ENCODE measurements at places on chromosomes 13 and 19.

DNA sequence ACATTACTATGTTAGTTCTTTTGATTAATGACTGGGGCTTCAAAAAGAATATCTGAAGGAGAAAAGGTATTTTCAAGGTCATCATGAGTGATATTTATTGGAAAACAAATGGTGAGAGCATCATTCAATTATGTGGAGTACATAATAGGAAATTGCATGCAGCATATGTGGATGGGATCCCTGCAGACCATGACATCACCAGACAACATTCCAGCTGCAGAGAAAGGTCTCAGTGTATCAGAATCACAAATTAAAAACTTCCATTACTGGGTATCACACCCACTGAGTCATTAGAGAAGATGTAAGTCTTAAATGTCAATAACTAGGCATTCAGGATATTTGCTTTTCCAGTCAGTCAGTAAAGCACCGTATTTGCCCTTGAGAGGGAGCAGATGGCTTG, 574.4 kb upstream of the SLC10A2 start:
- no peak for DNase-seq

- DNase-seq = peak; percentile 23
Observed at GRCh38 chr19:44767295-44768180, 10.2 kb upstream of the CBLC start.

DNA sequence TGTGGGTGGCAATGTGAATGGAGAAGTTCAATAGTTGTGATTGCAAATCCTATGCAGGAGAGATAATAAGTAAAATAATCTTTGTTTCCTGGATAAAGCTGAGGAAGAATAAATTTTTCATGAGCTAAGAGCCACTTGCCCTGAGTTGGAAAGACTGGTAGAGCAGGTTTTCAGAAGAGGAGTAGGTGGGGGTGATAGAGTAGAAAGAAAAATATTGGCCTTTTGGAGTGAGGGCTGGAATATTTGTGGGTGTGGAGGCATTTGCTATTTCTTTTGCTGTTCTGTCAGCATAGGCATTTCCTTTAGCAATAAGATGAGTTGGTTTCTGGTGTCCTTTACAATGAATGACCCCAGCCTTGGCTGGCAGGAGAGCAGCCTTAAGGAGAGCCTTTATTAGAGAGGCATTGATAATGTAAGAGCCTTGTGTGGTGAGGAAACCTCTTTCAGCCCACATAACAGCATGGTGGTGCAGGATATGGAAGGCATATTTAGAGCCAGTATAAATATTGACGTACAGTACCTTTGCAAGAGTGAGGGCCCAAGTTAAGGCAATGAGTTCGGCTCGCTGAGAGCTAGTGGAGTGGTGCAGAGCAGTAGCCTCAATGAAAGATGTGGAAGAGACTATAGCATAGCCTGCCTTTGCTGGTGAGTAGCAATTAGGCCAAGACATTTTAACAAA, 11.6 kb upstream of the ZNF431 start:
- no peak for DNase-seq

GRCh38 chr19:3024870-3025548, 4.1 kb downstream of the TLE2 start:
- no peak for DNase-seq

GRCh38 chr19:17752865-17753639, 1.8 kb downstream of the FCHO1 start:
- no peak for DNase-seq

DNA sequence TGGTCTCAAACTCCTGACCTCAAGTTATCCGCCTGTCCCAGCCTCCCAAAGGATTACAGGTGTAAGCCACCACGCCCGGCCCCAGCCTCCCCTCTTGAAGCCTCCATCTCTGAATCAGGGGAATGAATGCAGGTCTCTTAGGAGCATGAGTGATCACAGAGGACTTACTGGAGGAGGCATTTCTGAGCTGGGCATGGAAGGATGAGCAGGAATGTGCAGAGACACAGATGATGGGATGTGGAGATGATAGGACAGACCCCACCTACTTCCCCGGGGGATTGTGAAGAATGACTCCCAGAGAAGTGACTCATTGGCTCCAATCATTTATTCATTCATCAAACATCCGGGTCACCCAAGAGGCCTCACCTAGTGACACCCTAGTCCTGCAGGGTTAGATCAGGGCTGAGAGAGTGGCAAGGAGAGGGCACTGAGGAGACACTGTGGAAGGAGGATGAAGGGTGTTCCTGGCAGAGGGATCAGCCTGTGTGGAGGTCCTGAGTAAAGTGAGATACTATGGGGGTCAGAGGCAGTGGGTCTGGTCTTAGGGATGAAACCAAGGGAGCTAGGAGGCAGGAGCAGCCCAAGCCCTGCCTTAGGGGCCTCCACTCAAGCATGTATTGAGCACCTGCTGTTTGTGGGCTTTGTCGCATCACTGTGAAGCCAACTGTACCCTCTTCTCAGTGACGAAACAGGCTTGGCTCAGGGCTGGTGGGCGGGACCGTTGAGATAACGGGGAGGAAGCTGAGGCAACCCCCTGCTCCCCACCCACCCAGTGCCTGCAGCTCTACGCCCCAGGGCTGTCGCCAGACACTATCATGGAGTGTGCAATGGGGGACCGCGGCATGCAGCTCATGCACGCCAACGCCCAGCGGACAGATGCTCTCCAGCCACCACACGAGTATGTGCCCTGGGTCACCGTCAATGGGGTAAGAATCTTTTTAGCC, 3.0 kb downstream of the IFI30 start:
- DNase-seq = no peak

DNA sequence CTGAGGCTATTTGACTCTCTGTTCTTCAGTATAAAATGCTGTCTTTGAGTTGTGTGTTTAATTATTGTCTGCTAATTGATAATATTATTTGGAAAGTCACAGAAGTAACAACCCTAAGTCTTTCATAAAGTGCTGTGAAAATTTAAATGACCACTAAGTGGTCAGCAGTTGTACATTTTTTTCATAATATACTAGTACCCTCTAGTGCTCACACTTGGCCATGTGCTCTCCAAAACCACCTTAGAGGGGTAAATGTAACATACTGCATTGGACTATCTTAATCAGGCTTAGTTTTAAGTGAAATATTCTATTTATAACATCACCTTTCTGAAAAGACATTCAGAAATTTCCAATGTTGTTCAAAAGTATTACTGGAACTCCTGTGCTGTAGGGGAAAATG, 745.3 kb downstream of the GPC5 start:
- DNase-seq = no peak

- DNase-seq = no peak
Observed at GRCh38 chr19:512547-513365, 5.5 kb downstream of the TPGS1 start.

- DNase-seq = no peak
Observed at GRCh38 chr19:31347354-31347753, 1.9 kb downstream of the TSHZ3 start.
